Esophagus muscularis mucosa (tissue), 4 donors: ENCODE measurements at places on chromosomes 1 and 21. TPM values are rescaled to one million over a fixed set of nuclear protein-coding genes. Genes with fewer than 3 reads are reported as not detected.

UTS2 gene
- total RNA-seq = not detected

SMCP gene
- not detected for total RNA-seq

OR2L5 gene
- not detected for total RNA-seq

KRTAP22-1 gene
- total RNA-seq = not detected

RAB3B gene
- total RNA-seq = 0.75 TPM

ANKRD35 gene
- 4.0 TPM for total RNA-seq

GRCh38 chr1:30823627-30823968, 66.0 kb upstream of the LAPTM5 start:
- no peak for DNase-seq

DNA sequence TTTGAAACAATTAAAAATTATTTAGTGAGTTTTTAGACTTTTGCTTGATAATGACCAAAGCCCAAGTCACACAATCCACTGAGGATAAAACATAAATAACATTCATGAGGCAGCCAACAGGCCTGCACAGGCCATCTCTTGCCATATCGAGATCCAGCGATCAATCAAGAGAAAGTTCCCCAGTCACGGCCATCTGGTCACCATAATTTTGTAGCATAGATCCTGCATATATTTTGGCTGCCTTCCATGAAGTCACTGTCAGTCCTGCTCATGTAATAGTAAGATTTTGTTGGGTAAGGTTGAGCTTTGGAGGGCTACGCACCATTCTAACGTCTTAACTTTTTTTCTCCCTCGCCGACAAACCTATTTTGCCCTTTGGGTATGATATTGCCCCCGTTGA, 17.5 kb downstream of the KPNA6 start:
- no peak for DNase-seq

DNA sequence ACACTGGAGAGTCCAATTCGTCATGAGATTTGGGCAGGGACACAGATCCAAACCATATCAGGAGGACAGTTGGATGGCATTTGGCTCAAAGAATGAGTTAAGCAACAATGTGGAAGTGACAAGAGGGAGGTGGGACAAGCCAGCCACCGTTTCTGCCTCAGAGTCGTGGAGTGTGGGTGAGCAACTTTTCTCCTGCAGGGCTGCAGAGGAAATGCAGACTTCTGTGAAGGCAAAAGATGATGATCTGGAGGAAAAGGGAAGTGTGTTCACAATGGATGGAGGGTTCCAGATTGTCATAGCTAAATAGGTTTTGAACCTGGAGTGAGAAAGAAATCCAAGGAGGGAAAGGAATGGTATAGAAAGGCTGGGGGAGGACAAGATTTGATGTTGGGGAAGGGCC, 16.4 kb upstream of the KANK4 start:
- no peak for DNase-seq

GRCh38 chr1:52603630-52604029, 1.5 kb downstream of the GPX7 start:
- no peak for DNase-seq

DNA sequence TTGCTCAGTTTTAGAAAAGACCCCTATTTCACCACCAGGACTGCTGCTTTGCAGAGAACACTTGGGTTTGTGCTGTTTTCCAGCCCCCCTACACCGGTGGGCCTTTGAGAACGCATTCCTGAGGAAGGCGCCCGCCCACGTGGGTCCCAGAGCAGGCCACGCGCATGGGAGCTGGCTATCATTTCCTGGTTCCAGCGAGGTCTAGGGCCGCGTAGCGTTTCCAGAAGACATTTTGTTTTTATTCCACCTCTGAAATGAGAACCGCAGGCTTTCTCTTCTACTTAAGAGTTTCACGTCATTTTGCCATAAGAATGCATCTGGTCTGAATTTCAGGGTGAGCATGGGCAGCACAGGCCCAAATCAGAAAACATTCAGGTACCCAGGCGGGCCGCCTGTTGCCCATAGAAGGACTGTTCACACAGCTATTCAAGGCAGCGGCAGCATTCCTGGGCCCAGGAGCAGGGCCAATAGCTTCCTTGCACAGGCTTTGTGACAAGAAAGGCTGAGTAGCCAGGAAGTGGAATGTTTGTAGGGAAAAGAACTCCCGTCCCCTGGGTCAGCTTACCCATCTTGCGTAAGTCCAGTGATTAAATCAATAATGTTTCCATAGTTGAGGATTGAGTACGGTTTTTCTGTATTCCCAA, 1.4 kb upstream of the KLHL21 start:
- DNase-seq = no peak

- no peak for DNase-seq
Measured at GRCh38 chr21:14114251-14114650, 96.5 kb downstream of the LIPI start.

- DNase-seq = no peak
Measured at GRCh38 chr1:111967886-111968285, 21.6 kb downstream of the KCND3 start.

DNA sequence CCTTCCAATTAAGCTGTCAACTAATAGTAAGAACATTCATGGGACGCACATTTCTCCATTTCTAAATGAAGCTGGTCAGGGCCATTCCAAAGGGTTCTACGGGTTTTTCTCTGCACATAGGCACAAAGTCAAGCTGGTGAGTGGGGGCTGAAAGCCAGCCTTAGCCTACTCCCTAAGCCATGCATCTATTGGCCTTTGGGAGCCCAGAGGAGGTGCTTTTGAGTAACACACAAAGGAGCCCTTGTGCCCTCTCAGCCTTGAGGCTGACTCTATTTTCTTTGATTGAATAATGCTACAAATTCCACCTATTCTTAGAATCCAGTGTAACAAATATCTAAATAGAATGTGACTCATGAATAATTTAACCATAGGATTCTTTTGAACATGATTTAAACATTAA, 73.6 kb downstream of the RGS13 start:
- DNase-seq = no peak

DNA sequence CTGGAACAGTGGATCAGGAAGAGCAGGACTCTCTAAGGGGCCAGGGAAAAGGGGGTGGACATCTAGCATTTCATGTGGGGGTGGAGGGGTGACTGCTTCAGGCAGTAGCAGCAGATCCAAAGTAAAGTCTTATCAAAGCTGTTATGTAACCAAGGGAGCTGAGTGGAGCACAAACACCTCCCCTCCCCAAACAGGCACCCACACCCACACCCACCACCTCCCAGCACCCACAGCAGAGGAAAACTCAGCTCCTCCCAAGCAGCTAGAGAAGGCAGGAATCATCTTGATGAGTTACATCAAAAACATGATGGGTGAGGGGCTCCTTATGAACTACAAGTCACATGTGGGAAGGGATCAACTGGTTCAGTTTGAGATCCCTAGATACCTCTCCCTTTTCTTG, 6.0 kb downstream of the DLGAP3 start:
- no peak for DNase-seq
